Ammon's horn (tissue), 1 donor: ENCODE measurements at places on chromosomes 12 and 14.

DNA sequence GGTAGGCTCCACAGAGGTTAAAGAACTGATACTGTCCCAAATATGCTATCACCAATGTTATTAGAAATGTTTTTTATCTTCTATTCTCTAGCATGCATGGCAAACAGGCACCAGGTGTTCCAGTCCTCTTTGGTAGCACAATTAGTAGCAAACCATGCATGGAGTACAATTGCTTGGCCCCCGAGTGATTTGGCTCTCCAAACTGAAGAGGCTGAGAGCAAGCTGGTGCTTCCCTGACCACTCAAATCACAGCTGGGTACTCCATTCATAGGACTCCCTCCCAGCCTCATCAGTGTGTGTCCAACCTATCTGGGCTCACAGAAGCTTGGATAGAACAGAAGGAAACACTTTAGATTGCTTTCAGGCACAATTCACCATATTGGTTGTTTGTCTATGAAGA, 93.4 kb downstream of the DIO2 start:
- no peak for DNase-seq

DNA sequence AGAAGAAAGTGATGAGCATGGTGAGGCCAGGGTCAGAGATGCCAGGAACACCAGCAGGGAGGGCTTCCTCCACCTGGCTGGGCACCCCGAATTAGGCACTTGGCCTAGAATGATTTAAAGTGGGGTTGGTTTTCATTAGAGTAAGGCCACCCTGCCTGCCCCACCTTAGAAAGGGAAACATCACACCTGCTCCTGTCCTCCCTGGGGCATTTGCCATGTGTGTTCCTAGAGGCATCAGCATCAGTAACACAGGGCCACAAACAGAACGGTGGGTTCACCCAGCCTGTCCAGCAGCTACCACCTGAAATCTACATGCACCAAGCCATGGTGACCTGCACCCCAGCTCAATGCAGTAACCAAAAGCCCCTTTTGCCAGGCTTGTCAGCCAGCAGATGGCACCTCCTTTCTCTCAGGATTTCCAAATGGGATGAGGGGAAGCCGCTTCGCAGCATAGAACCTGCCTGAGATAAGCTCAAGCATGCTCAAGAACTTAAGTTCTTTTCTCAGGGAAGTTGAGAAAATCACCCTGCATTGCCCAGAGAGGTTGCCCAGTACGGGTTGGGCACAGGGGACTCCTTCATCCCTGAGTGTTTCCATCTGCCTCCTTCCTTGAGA, 338.8 kb downstream of the DPF3 start:
- no peak for DNase-seq

GRCh38 chr12:108218921-108219320, 89.8 kb downstream of the WSCD2 start:
- peak; percentile 15 for DNase-seq

DNA sequence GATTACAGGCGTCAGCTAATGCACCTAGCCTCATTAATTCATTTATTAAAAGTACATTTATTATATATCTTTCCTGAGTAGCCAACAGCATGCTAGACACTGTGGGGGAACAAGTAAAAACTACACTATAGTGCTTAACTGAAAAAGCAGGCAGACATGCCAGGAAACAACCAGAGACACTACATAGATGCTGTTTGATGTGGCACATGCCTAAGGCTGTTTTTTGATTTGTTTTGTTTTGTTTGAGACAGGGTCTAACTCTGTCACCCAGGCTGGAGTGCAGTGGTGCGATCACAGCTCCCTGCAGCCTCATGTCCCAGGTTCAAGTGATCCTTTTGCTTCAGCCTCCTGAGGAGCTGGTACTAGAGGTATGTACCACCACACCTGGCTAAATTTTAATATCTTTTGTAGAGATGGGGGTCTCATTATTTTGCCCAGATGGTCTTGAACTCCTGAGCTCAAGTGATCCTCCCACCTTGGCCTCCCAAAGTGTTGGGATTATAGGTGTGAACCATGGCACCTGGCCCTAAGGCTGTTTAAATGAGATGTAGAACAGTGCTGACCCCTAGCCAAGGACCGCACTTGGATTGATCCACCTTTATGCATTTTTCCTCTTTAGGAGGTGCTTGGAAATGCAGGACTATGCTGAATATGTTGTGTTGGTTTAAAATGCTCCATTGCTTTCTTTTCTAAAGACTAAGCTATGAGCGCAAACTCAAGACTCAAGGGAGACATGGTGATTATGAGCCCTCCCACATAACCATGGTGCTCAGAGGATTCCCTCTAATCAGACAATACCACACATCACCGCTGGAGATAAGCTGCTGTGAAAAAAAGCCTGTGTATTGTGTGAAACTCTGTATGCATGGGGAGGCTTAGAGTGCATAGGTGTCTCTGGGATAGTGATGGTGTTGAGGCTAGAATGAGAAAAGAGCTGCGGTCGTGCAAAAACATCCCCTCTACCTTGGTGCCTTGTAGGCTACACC, 10.5 kb upstream of the C14orf93 start:
- DNase-seq: no peak

DNA sequence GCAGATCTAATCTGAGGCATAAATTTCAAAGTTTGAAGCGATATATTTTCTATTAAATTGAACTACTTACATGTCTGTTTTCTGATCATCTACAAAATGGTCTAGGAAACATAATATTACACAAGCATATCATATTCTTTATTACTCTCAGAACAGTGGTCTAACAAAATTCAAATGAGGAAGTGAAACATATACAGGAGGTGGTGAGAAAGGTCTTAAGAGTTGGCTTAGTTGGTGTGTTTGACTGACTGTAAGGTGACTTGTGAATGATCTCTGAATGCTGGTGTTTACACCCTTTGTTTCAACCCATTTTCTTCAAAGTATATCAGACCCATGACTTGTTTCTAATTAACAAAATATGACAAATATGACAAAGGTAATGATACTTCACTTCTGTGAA, 1156.8 kb downstream of the SLC16A7 start:
- no peak for DNase-seq

DNA sequence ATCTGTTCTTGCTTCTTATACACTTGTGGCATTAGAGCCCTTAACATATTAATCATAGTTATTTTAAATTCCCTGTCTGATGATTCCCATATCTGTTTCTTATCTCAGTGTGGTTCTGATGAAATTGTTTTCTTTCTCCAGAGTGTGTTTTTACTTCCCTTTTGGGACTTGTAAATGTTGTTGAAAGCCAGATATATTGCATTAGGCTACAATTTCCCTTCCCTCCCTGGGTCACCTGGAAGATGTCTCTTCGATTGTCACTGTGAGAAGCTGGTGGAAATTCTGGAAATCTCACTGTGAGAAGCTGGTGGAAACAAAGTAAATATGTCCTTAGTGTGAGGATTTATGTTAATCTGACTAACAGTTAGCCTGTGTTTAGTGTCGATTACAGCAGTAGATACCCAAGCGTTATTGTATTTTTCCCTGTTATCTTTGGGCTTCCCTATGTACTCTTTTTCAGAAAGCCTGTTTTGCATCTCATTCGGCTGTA, 717.3 kb downstream of the TRHDE start:
- no peak for DNase-seq

GRCh38 chr12:75329918-75330826, at the start of gene CAPS2:
CAPS2 (minus strand) TSS chr12:75330324; CDS start chr12:75326498, 3,826 bp downstream.
- peak; percentile 78 for DNase-seq

GRCh38 chr12:64670919-64671639, 60.8 kb downstream of the RASSF3 start:
- no peak for DNase-seq

- DNase-seq: no peak
These were observed 88.4 kb upstream of the TMEM132C start for GRCh38 chr12:128178565-128178964.

GRCh38 chr12:98646294-98647090, 1.4 kb downstream of the APAF1 start:
- DNase-seq: peak; percentile 7

DNA sequence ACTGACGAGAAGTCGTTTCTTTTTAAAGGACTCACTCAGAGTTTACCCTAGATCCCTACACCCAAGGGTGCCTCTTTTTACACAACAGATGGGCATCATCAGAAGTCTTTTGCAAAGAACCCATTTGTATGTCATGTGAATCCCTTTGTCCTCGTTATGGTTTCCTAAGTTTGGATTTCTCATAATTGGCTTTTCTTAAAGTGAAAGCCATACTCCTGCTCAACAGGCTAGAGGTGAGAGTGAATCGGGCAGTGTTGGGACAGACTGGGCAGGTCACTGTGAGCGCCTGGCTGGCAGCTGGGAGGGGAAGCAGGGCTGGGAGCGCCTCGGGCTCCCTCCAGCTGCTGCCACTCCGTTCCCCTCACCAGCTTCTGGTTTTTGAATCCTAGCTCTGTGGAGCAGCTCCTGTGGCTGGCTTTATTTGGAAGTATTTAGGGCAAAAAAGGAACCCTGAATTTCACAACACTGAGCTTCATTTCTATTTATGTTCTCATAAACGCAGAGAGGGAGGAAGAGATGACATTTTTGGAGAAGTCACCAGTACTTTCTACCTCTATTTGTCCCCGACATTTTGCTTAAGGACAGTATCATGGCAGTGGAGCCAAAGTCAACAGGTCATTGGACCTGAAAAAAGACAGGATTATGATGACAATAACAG, 63.8 kb upstream of the ACTN1 start:
- peak; percentile 57 for DNase-seq

DNA sequence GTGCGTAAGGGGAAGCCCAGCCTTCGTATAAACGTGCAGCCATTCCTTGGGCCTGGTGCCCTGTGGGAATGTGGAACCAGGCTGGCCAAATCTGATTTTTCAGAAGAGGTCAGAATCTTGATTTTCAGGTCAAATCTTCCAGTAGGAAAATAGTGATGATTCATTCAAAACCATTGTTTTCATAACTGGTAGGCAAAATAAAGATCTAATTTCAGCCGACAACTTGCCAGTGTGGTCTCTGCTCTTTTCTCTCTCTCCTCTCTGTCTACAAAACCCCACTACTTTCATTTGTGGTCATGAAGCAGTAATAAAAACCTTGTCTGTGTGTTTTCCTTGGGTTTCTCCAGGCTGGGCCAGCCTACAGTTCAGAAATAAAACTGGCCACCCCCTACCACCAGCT, 135.1 kb downstream of the RBM19 start:
- DNase-seq: no peak

GRCh38 chr14:80927083-80927989, 14.2 kb downstream of the CEP128 start:
- no peak for DNase-seq

DNA sequence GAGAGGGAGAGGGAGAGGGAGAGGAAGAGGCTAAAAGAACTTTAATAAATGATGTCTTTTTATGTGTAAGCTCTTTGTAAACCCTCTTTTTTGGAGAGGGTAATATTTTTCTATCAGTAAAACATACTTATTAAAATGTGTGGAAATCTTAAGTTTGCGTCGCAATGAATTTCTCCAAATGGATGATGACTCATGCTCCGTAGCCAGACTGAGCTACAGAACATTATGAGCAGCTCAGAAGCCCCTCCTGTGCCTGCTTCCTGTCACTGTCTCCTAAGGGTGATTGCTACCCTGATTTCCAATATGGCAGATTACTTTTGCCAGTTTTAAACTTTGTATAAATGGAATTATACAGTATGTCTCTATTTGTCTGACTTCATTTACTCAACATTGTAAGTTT, 13.0 kb upstream of the PYGL start:
- peak; percentile 18 for DNase-seq

GRCh38 chr14:54715239-54715638, 148.3 kb downstream of the SAMD4A start:
- DNase-seq: no peak

DNA sequence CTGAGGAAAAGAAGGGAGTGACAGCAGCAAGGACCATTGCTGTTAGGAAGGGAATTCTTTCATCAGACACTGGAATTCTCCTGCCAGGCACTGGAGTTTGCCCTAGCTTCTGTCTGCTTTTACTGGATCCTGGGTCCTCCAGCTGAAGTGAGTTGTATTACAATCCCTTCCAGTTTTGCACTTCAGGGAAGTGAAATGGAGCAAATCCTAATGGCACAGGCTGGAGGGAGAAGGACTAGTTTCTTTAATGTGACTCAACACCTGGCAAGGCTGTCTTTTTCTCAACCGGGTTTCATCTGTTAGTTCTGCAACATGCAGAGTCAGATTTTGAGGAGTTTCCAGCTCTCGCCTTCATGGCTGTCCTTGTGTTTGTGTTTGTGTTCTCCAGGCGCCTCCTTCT, 45.8 kb downstream of the ETV6 start:
- no peak for DNase-seq

GRCh38 chr12:118017926-118018325, 1.4 kb downstream of the RFC5 start:
- no peak for DNase-seq

GRCh38 chr12:31029916-31030562, 43.6 kb upstream of the DDX11 start:
- peak; percentile 81 for DNase-seq

DNA sequence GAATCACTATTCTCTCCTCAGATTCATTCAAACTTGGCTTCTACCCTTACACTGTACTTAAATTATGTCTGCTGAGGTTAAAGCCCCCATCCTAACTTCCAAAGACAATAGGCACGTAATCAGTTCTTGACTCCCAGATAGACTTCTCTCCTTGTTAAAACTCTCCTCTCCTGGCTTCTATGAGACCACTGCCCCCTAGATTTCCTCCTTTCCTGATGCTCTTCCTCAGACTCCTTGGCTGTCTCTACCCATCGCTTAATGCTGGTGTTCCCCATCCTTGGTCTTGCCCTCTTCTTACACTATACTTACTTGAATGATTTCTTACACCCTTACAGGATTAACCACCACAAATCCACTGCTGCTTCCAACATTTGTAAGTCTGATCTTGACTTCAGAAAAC, 32.8 kb downstream of the TC2N start:
- DNase-seq: no peak

- DNase-seq: no peak
These were observed 38.6 kb upstream of the GPR68 start for GRCh38 chr14:91282954-91283645.

GRCh38 chr14:54881235-54881760, 21.3 kb downstream of the GCH1 start:
- peak; percentile 61 for DNase-seq

GRCh38 chr12:124861492-124861891, 2.2 kb downstream of the SCARB1 start:
- peak; percentile 96 for DNase-seq

- no peak for DNase-seq
These were observed 72.4 kb downstream of the IGF1 start for GRCh38 chr12:102407776-102408486.

DNA sequence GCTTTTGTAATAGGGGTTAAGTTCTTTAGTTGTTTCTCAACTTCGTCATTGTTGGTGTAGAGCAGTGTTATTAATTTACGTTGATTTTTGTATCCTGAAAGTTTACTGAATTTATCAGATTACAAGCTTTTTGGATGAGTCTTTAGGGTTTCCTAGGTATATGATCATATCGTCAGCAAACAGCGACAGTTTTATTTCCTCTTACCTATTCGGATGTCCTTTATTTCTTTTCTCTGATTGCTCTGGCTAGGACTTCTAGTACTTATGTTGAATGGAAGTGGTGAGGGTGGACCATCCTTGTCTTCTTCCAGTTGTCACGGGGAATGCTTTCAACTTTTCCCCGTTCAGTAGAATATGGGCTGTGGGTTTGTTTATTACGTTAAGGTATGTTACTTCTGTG, 37.8 kb downstream of the AEBP2 start:
- DNase-seq: no peak

- peak; percentile 48 for DNase-seq
These were observed 1133.3 kb downstream of the BCL11B start for GRCh38 chr14:98138666-98139065.
